ENCODE measurements at places on chromosomes 16 and 17. TPM values are rescaled to one million over a fixed set of nuclear protein-coding genes. Genes with fewer than 3 reads are reported as not detected.

Gene KRT16
- not detected for polyA plus RNA-seq

Gene HLF
- polyA plus RNA-seq = 0.03 TPM

Gene HOXB2
- polyA plus RNA-seq = 1.9 TPM

Gene CCDC40
- polyA plus RNA-seq = 21.6 TPM

Gene EFCAB5
- not detected for polyA plus RNA-seq

Gene CBFB
- 40.1 TPM for polyA plus RNA-seq

Gene CES3
- polyA plus RNA-seq = 1.4 TPM

Gene CDT1
- 3.1 TPM for polyA plus RNA-seq

Gene CCL4
- not detected for polyA plus RNA-seq

- H3K4me1 ChIP-seq = peaks cover 89% of the 10 kb centered on the region
- H3K36me3 ChIP-seq = no peaks in the 10 kb centered on the region
- no peak overlapping the region for H3K4me3 ChIP-seq
- H3K27me3 ChIP-seq = no peaks in the 10 kb centered on the region
Observed at GRCh38 chr17:2905269-2905668, 109.0 kb downstream of the RAP1GAP2 start.

- no peak overlapping the region for H3K4me3 ChIP-seq
- H3K4me1 ChIP-seq = 0 out of 2 replicates have a peak, but pooled peaks cover 8% of the 10 kb centered on the region
- DNase-seq = no peak
- no peaks in the 10 kb centered on the region for H3K36me3 ChIP-seq
Observed at GRCh38 chr16:58409316-58409973, 17.2 kb downstream of the GINS3 start.

DNA sequence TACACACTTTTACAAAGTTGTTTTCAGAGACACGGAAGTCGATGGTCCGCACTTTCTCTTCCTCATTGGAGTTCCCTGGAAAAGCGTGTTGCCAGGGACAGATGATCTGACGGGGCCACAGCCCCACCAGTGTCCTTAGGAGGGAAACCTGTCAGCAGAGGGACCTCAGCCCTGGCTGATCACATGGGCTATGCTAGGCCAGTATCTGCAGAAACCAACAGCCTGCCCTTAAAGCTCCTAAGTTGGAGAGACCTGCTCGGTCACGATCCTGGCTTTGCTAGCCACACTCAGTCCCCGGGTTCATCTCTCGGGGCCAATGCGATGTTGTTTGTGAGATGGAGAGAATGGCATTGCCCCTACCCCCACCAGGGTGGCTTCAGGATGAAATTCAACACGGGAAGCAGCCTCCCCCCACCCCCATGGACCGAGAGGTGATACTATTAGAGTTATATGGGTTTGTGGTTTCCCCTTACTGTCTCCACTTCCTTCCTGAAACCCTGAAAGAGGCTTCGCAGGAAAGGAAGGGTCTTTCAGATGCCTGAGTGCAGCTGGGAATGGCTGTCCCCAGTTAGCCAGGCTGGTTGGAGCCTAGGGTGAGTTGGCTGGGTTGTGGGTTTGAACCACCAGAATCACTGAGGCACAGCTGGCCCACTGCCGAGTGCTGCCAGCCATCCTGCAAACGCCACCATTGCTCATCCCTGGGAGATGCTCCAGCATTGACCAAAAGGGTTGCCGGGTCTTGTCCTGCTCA lies 16.6 kb downstream of the RMI2 start:
- H3K4me1 ChIP-seq = peaks cover 14% of the 10 kb centered on the region
- no peaks in the 10 kb centered on the region for H3K27me3 ChIP-seq
- no peaks in the 10 kb centered on the region for H3K36me3 ChIP-seq
- DNase-seq = no peak
- H3K27ac ChIP-seq = peak overlapping the region; percentile 43
- no peak overlapping the region for H3K4me3 ChIP-seq

- H3K27ac ChIP-seq = peak overlapping the region; percentile 43
- no peak overlapping the region for H3K4me3 ChIP-seq
- H3K4me1 ChIP-seq = peaks cover 8% of the 10 kb centered on the region
- no peaks in the 10 kb centered on the region for H3K36me3 ChIP-seq
Observed at GRCh38 chr17:42457107-42457792, 1.4 kb upstream of the ATP6V0A1 start.

DNA sequence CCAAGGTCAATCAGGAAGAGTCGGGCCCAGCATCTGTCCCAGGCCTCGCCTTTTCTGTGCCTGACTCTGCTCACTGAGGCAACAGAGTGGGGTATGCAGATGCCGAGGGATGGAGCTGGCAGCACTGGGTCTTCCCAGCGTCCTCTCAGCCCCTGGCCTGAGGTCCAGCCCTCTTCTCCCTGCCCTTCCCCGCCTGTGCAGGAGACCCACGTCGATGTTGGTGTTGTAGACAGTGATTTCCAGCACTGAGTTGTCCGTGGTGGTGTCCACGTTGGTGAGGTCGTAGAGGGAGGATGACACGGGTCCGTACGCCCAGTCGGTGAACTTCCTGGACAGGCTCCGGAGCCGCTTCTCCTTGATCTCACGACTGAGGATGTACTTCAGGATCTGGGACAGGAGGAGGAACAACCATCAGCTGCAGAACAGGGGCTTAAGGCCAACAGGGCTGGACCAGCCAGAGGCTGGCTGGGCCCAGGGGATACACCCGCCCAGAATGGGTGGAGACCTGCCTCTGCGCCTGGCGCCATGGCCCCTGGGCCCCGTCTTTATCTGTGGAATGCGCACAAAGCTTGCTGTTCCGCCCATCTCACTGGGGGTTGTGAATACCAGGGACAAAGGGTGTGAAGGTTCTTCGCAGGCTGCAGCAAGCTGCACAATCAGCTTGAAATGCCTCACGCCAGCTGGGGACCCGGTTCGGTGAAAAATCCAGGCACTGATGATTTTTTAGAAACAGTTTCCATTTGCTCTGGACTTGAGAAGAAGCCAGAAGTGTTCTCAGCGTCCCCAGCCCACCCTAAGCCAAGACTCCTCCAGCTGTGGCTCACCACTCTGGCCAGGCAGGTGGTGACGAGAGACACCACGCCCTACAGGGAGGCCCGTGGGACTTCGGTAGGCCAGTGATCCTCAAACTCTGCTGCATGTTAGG lies 27.5 kb downstream of the TRPV3 start:
- no peak overlapping the region for H3K4me3 ChIP-seq
- H3K36me3 ChIP-seq = no peaks in the 10 kb centered on the region
- DNase-seq = no peak
- H3K27me3 ChIP-seq = no peaks in the 10 kb centered on the region

GRCh38 chr17:52660692-52661091 lies 502.2 kb upstream of the CA10 start:
- H3K27ac ChIP-seq = no peak overlapping the region
- DNase-seq = no peak
- no peak overlapping the region for H3K4me3 ChIP-seq
- H3K4me1 ChIP-seq = no peaks in the 10 kb centered on the region
- H3K36me3 ChIP-seq = no peaks in the 10 kb centered on the region

GRCh38 chr17:6427279-6427781 lies 7.6 kb downstream of the AIPL1 start:
- H3K4me3 ChIP-seq = no peak overlapping the region
- no peaks in the 10 kb centered on the region for H3K4me1 ChIP-seq
- no peak overlapping the region for H3K27ac ChIP-seq

- H3K27ac ChIP-seq = no peak overlapping the region
- H3K4me3 ChIP-seq = no peak overlapping the region
- no peak for DNase-seq
- no peaks in the 10 kb centered on the region for H3K4me1 ChIP-seq
- H3K27me3 ChIP-seq = peaks cover 19% of the 10 kb centered on the region
- no peaks in the 10 kb centered on the region for H3K36me3 ChIP-seq
Observed at GRCh38 chr17:78473951-78474613, 95.6 kb downstream of the PGS1 start.

DNA sequence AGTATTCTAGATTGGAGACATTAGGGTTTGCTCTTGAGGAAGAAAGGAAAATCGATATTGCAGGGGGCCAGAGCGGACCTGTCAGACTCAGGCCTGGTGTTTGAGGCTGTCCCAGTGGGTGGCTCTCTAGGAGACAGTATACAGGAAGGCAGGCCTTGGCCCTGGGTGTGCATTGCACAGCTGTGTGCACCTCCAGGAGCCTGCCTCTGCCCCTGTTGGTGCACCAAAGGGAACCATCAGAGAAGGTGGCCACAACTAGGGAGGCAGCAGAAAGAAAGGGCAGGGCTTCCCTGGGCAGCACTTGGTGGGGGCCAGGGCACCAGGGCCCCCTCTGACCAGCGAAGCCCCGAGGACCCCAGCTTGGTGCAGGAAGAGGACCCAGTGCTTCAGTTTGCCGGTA lies 188.0 kb downstream of the NTN1 start:
- no peak overlapping the region for H3K27ac ChIP-seq
- no peaks in the 10 kb centered on the region for H3K4me1 ChIP-seq

DNA sequence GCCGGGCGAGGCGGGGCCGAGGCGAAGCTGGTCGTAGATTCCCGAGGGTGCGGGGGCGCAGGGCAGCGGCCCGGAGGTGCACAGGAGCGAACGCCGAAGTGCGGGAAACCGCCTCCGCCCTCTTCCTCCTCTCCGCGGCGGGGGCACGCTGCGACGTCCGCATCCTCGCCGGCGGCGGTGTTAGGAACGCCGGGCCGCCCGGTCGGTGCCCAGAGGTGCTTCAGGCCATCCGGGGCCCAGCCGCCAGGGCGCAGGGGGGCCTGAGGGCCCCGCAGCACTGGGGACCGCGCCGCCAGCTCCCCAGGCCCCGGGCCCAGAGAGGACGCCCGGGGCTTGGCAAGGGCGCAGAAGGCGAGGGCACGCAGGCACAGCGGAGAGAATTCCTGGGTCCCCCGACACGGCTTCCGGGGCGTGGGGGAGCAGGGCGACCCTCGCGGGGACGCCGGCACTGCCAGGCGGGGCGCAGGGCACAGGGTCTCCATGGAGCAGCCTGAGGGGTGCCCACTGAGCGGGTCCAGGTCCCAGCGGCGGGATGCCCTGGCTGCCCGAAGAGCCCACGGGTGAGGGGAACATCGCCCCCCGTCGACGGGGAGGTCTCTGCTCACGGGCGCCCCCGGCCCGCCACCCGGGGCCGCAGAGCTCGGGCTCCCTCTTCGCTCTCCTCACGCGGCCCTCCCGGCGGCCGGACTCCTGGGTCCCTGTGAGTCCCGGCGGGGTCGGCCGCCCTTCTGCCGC lies 576 bp downstream of the EPOP start:
- no peaks in the 10 kb centered on the region for H3K36me3 ChIP-seq
- peak; percentile 81 for DNase-seq
- H3K27ac ChIP-seq = no peak overlapping the region
- H3K4me3 ChIP-seq = peak overlapping the region; percentile 77
- H3K4me1 ChIP-seq = peaks cover 19% of the 10 kb centered on the region
- H3K27me3 ChIP-seq = no peaks in the 10 kb centered on the region

- H3K27ac ChIP-seq = no peak overlapping the region
- DNase-seq = no peak
- no peak overlapping the region for H3K4me3 ChIP-seq
- H3K27me3 ChIP-seq = no peaks in the 10 kb centered on the region
Observed at GRCh38 chr16:30113711-30114333, 485 bp upstream of the GDPD3 start.

- DNase-seq = peak; percentile 53
- no peaks in the 10 kb centered on the region for H3K36me3 ChIP-seq
- H3K27me3 ChIP-seq = no peaks in the 10 kb centered on the region
- H3K4me1 ChIP-seq = no peaks in the 10 kb centered on the region
- H3K27ac ChIP-seq = no peak overlapping the region
Observed at GRCh38 chr17:39666601-39667261, 1.5 kb upstream of the PNMT start.

DNA sequence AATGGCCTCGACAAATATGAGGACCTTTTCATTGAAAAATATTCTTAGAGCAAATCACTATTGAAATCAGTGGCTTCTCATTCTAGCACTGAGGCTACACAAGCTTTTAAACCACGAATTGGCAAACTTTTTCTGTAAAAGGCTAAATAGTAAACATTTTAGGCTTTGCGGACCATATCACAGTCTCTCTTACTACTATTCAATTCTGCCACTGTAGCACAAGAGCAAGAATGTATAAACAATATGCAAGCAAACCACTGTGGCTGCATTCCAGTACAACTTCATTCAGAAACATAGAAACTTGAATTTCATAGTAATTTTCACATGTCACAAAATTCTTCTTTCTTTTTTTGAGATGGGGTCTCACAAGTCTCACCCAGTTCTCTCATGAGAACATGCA lies 49.1 kb downstream of the PHLPP2 start:
- no peak overlapping the region for H3K4me3 ChIP-seq
- no peak overlapping the region for H3K27ac ChIP-seq
- no peaks in the 10 kb centered on the region for H3K27me3 ChIP-seq
- no peak for DNase-seq
- H3K36me3 ChIP-seq = peaks cover 29% of the 10 kb centered on the region

DNA sequence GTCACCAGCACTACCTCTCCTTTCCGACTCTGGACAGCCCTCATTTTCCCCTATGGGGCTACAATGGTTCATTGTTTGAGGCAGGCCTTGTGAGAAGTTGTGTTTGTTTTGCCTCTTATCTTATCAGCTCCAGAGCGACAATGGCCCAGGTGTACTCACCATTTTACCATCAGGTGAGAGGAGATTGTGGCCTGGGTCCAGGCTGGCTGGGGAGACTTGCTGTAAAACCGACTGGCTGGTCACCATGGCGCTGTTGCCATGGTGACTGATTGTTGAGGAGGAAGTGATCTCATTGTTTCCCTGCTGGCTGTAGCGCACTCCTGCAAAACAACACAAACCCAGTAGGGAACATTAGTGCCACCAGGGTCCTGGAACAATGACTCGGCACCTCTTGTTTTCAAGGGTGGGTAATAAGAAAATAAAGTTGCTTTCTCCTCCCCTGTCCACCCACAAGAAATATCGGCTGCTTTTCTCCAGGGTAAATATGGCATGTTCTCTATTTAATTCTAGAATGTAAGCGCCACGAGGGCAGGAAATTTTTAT lies 34.4 kb downstream of the HNF1B start:
- no peaks in the 10 kb centered on the region for H3K4me1 ChIP-seq
- no peaks in the 10 kb centered on the region for H3K36me3 ChIP-seq
- H3K27me3 ChIP-seq = no peaks in the 10 kb centered on the region
- peak; percentile 40 for DNase-seq
- no peak overlapping the region for H3K4me3 ChIP-seq
- no peak overlapping the region for H3K27ac ChIP-seq

- H3K36me3 ChIP-seq = no peaks in the 10 kb centered on the region
- H3K4me1 ChIP-seq = no peaks in the 10 kb centered on the region
- no peaks in the 10 kb centered on the region for H3K27me3 ChIP-seq
- no peak overlapping the region for H3K27ac ChIP-seq
Observed at GRCh38 chr16:27994686-27995085, 68.8 kb downstream of the GSG1L start.

Measured in SK-N-SH (cell line).